Skeletal muscle cell (primary cell): ENCODE measurements at places on chromosomes 2 and 18.

DNA sequence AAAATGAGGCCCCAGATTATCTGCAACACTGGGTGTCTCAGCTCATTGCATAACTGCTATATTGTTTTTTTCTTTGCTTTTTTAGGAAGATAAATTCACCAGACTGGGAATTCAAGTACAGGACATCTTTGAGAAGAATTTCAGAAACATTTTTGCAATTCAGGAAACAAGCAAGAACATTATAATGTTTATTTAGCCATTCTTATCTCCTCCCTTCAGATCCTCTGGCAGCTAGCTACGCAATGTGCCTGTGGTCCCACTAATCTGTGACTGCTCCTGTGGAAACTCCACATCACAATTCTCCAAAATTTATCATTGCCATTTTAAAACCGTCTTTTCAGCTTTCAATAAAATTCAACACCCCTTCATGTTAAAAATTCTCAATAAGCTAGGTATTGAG, 126.8 kb downstream of the SP100 start:
- no peak for DNase-seq

- no peak for DNase-seq
These were observed 754.0 kb upstream of the SOX11 start for GRCh38 chr2:4938206-4938605.

DNA sequence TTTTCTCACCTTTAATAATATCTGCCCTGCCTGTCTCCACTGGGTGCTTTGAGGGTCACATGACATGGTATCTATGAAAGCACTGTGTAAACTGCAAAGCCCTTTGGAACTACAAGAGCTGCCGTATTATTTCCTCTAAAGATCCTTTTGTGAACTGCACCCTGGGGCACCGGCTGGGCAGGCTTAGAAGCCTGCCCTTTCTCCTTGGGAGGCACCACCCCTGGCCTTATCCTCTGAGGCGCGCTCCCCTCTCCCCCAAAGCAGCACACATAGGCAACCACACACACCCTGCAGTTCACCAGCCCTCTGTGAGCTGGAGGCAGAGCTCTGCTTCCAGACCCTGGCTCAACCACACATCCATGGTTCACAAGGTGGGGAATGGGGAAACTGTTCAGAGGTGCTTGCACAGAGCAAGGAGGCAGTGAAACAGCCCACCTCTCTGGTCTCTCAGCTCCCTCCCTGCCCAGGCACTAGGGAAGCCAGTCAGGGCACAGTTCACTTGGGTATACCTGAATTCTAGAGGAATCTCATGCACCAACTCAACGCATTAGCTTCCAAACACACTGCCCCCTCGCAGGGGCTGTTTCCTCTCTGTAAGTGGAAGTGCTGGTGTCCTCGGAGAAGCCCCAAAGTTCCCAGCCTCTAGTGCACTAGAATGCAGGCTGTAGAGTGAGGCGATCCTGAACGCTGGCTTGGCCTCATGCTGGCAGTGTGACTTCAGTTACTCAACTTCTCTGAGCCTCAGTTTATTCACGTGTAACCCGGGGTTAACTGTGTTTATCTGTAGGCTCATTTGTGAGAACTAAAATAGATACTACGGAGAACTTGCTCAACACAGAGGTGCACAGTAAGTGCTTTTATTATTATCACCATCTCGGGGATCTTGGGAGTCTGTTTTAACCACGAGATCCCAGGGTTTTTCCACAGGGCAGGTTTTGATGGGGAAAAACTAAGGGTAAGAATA, 11.0 kb downstream of the SIGLEC15 start:
- no peak for DNase-seq

- no peak for DNase-seq
These were observed 106.6 kb upstream of the MSH6 start for GRCh38 chr2:47676261-47676926.
